ENCODE measurements at places on chromosomes 2 and 18. TPM values are rescaled to one million over a fixed set of nuclear protein-coding genes. Genes with fewer than 3 reads are reported as not detected.

CFAP53 gene
- polyA plus RNA-seq = 0.11 TPM

DSC2 gene
- polyA plus RNA-seq = not detected

- peak; percentile 54 for DNase-seq
Observed at GRCh38 chr2:10575609-10576280, 114.0 kb downstream of the NOL10 start.

DNA sequence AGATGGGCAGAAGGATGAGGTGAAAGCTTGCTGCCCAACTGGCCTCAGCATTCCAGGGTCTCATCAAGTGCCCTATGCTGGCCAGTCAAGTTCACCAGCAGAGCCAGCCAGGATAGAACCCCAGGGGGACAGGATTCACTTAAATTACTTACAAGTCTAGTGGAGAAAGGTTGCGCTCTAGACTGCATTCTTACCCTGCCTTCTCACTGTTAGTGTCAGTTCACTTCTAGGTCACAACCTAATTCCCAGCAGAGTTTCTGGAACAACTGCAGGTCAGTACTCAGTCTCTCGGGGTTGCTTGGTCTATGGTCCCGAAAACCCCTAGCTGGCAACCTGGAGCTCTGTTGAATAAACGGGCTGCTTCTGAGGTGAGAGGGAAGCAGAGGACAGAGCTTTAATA, 32.9 kb upstream of the GALNT14 start:
- no peak for DNase-seq

GRCh38 chr18:36590621-36591580, 237.9 kb downstream of the TPGS2 start:
- DNase-seq = no peak

- DNase-seq = peak; percentile 21
Observed at GRCh38 chr18:49243391-49243790, 217.1 kb downstream of the DYM start.

Data from fibroblast of lung (primary cell).